ENCODE measurements at places on chromosomes 5 and 9.

GRCh38 chr5:100905259-100905914 lies 2.3 kb upstream of the ST8SIA4 start:
- no peak for DNase-seq

DNA sequence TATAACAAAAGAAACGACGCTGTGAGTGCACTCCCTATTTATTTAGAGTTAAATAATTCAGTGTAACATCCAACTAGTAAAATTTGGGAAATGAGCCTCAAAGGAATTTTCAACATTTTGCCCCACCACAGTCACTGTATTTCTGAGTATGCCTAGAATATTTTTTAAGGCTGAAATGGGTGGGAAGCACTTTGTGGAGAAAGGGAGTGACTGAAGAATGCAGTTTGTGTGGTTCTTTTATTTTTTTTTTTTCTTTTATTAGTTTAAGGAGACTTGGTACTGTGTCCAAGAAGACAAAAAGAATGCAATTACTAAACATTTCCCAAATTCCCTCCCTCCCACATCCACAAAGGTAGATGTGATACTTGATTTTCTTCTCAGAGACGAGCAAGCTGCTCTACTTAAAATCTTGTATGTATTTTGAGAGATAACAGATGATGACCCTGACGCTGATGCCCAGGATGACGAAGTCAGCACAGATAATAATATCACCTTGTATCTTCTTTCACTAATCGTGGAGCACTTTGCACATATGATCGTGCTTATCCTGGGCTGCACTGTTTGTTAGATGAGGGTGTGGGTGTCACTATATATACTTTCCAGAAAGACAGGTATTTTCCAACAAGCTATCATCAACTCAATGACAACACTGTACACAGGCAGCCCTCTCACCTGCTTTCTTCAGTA lies 586.3 kb downstream of the RAB3C start:
- DNase-seq: no peak

GRCh38 chr9:87149799-87150198 lies 202.5 kb upstream of the GAS1 start:
- no peak for DNase-seq

DNA sequence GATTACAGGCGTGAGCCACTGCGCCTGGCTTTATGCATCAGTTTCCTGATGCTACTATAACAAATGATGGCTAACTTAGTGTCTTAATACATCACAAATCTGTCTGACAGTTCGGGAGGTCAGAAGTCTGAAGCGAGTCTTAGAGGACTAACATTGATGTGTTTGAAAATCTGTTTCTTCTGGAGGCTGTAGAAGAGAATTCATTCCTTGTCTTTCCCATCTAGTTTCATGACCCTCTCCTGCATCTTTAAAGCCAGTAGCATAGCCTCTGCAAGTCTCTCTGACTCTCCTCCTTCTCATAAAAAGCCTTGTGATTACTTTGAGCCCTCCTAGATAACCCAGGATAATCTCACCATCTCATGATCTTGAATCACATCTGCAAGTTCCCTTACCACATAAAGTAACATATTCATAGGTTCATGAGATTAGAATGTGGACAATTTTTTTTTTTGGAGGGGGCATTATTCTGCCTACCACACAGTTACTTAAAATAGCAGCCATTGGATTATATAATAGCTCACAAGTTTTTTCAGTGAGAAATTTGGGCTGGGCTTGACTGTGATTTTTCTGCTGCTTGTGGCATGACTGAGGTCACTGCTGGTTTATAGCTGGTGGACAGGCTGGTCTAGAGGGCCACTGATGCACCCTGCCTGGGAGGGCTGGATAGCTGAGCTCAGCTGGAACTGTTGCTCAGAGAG lies 134.8 kb downstream of the FBXL7 start:
- DNase-seq: no peak

DNA sequence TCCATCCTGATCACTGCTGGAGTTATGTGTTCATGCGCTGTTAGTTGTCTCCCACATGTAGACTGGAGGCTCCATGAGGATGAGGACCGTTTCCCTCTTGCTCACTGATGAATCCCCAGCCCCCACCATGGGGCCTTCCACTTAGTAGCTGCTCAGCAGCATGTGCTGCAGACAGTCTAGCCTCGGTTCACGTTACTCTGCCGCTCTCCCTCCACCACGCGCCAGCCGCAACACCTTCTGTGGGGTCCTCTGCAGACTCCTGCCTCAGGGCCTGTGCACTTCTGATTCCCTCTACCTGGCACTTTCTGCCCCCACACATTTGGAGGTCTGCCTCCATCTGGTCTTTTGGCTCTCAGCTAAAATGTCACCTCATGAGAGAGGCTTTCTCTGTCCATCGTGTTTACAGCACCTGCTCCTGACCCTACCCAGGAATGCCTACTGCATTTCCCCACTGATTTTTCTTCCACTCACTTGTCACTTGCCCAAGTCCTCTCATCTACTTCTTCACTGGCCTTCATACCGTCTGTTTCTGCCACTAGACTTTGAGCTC lies 36.3 kb downstream of the STK10 start:
- no peak for DNase-seq

DNA sequence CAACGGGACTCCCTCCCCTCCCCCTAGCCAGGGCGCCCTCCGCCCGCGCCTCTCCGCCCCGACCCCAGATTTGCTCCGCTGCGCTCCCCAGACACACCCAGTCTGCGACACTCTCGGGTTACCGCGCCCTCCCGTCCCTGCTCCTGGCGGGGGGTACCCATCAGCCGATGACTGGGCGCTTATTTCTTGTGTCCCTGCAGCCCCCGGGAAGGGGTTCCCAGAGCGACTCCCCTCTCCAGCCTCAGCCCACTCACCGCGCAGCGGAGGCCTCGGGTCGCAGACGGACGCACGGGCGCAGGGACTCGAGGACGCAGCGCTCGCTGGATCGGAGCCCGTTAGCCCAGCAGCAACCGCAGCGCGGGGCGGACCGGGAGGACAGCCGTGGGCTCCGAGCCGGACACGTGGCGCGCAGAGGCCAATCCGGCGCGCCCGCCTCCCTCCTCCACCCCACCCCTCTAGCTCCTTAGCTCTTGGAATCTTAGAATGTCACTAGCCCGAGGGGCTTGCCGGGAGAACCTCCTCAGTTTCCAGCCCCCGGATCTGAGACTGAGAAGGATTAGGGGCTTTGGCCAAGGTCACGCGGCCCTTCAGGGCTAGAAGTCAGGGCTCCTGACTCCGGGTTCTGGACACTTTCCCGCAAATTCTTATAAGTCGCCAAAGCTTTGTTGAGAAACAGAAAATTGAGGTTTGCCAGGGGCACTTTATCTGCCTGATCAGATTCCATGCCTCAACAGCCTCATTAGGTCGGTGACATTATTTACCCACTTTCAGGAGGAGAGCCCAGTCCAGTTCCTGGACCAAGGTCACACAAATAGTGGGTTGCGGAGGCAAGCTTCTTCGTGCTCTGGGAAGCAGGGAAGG lies at the start of gene ANXA6:
ANXA6 (minus strand) TSS at position 354 of the 861 bp plus-strand sequence. CDS start 9,878 bp downstream, outside the sequence.
- DNase-seq: peak; percentile 80

DNA sequence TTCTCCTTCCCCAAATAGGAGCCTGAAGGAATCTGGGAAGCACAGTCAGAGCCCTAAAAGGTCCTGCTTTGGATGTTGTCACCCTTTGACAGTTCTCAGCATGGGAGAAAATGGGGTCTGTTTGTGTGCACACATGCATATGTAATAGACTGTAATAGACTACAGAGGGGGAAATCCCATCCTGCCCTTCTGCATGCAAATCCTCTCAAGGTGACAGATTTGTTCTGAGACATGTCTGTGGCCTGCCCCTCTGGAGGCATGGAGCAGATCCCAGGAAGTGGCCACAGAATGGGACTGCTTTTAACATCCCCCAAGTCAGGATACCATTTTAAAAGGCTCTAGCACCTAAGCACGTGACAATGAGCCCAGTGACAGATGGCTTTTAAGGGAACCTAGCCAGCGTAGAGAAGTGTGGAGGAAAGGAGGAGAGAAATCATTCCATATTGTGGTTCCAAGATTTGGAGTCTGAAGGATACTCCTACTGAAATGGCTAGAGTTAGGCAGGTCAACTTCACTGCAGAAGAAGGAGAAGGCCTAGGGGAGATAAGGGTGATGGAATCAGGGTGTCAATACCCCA lies 483.5 kb downstream of the SPOCK1 start:
- DNase-seq: no peak

DNA sequence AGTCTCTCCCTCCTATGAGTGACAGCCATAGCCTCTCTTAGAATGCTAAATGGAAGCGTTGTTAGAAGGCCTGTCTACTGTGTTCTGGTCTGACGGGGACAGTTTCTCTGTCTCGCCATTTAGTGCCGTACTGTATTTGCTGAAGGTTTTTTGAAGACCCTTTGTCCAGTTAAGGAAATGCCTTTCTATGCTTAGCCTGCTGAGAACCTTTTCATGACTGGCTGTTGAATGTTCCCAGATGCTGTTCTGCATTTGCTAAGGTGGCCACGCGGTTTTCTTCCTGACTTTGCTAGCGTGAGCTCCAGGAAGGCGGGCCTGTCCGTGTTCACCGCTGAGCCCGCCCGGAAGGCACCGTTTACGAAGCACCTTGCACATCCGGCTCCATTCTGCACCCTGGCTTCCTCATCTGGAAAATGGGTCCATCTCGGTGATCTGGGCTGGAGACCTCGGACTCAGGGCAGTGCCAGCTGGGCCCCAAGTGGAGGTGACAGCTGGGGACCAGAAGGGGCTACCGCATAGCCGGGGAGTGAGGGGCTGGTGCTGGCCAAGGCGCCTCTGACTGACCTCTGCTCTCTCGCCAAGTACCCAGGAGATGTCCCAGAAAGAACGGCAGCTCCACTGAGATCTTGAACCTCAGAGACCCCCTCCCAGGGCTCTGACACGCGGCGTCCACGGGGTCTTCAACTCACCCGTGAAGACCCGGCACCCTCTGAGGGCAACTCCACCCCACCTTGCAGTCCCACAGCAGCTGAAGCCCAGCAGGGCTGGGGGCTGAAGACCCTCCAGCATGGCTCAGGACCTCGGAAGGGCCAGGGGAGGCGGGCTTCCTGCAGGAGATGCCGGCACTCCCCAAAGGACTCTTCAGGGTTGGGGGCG lies 52.5 kb upstream of the NKD2 start:
- no peak for DNase-seq

DNA sequence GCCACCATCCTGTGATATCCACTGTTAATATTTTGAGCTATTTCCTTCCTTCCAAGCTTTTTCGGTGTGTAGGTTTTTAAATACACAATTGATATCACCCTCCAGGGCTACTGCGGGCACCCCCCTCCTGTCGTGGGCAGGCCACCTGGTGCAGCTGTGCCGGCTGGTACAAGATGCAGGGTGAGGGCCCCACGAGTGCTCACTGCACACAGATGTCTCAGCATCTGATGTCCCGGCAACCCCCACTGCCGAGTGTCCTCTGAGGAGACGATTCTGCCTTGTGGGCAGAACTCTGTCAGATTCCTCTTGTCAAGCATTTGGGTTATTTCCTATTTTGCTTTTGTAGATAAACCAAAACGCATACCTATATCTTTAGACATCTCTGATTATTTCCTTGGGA lies 25.1 kb downstream of the CACNA1B start:
- no peak for DNase-seq

GRCh38 chr5:67799732-67800234 lies 415.8 kb upstream of the PIK3R1 start:
- DNase-seq: no peak

- no peak for DNase-seq
Measured at GRCh38 chr9:26727471-26727870, 165.1 kb downstream of the CAAP1 start.

- DNase-seq: no peak
Measured at GRCh38 chr9:74662674-74663073, 165.5 kb downstream of the RORB start.

All from stimulated activated naive CD8-positive, alpha-beta T cell treated with anti-CD3 and anti-CD28 coated beads, Interleukin-15, Interleukin-2, amounts not matched to agents 100 U/mL and 50 U/mL, for 24 hours (primary cell).